ENCODE measurements at places on chromosomes 6 and 20. TPM values are rescaled to one million over a fixed set of nuclear protein-coding genes. Genes with fewer than 3 reads are reported as not detected.
A peak's percentile ranks its signal among the peaks of the same experiment; 100 is the strongest.

The HSPA1L gene
- total RNA-seq, result 1.3 TPM

The NR2E1 gene
- total RNA-seq, result not detected

The TNFRSF6B gene
- total RNA-seq, result 1.1 TPM

The HEY2 gene
- total RNA-seq, result not detected

The TCF21 gene
- 6.6 TPM for total RNA-seq

DNA sequence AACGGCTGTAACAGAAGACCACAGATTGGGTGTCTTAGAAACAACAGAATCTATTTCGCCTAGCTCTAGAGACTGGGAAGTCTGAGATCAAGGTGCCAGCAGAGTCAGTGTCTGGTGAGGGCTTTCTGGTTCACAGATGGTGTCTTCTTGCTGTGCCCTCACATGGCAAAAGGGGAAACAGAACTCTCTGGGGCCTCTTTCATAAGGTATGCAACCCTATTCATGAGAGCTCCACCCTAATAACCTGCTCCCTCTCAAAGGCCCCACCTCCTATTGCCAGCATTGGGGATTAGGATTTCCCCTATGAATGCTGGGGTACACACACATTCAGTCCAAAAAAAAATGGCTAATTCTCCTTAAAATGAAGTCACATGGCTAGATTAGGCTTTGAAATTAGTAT, 10.0 kb downstream of the TXNDC5 start:
- peaks cover 62% of the 10 kb centered on the region for H3K36me3 ChIP-seq
- H3K4me1 ChIP-seq, result no peaks in the 10 kb centered on the region
- H3K27ac ChIP-seq, result no peak overlapping the region

GRCh38 chr6:72826744-72827438, 205.0 kb downstream of the KCNQ5 start:
- H3K4me1 ChIP-seq, result peaks cover 2% of the 10 kb centered on the region
- no peaks in the 10 kb centered on the region for H3K27me3 ChIP-seq
- peak; percentile 59 for DNase-seq
- no peaks in the 10 kb centered on the region for H3K36me3 ChIP-seq

DNA sequence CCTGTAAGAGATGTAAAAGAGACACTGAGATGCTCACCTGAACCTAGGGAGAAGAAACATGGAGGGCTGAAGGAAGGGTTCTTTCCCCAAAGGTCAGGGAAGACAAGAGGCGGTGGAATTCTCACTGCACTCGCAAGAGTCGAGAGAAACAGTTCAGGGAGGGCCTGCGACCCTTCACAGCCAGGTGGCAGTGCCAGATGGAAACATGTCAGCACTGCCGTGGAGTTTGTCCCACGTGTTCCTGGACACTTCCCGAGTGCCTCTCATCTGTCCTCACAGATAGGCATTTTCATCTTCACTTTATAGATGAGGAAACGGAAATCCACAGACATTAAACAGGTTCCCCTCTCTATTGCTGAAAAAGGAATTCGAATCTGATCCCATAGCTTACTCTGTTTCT, 70.4 kb upstream of the SYNJ2 start:
- DNase-seq, result no peak
- H3K27ac ChIP-seq, result 0 out of 2 replicates have a peak overlapping the region, but pooled peaks have one; percentile 17
- H3K27me3 ChIP-seq, result no peaks in the 10 kb centered on the region
- H3K36me3 ChIP-seq, result peaks cover 26% of the 10 kb centered on the region

- no peaks in the 10 kb centered on the region for H3K36me3 ChIP-seq
- no peak overlapping the region for H3K4me3 ChIP-seq
- no peak for DNase-seq
Observed at GRCh38 chr6:92541448-92542060, 877.8 kb downstream of the EPHA7 start.

GRCh38 chr6:3961581-3962215, 112.5 kb downstream of the FAM50B start:
- peaks cover 2% of the 10 kb centered on the region for H3K4me1 ChIP-seq
- peak; percentile 69 for DNase-seq
- no peak overlapping the region for H3K27ac ChIP-seq
- no peaks in the 10 kb centered on the region for H3K36me3 ChIP-seq

GRCh38 chr6:145028144-145028818, 707.0 kb downstream of the EPM2A start:
- no peaks in the 10 kb centered on the region for H3K27me3 ChIP-seq
- H3K4me3 ChIP-seq, result no peak overlapping the region
- H3K4me1 ChIP-seq, result no peaks in the 10 kb centered on the region
- H3K36me3 ChIP-seq, result no peaks in the 10 kb centered on the region
- peak; percentile 33 for DNase-seq

GRCh38 chr6:158766621-158767455, 52.3 kb downstream of the EZR start:
- no peak overlapping the region for H3K4me3 ChIP-seq
- H3K36me3 ChIP-seq, result peaks cover 62% of the 10 kb centered on the region
- no peaks in the 10 kb centered on the region for H3K27me3 ChIP-seq
- no peak for DNase-seq

DNA sequence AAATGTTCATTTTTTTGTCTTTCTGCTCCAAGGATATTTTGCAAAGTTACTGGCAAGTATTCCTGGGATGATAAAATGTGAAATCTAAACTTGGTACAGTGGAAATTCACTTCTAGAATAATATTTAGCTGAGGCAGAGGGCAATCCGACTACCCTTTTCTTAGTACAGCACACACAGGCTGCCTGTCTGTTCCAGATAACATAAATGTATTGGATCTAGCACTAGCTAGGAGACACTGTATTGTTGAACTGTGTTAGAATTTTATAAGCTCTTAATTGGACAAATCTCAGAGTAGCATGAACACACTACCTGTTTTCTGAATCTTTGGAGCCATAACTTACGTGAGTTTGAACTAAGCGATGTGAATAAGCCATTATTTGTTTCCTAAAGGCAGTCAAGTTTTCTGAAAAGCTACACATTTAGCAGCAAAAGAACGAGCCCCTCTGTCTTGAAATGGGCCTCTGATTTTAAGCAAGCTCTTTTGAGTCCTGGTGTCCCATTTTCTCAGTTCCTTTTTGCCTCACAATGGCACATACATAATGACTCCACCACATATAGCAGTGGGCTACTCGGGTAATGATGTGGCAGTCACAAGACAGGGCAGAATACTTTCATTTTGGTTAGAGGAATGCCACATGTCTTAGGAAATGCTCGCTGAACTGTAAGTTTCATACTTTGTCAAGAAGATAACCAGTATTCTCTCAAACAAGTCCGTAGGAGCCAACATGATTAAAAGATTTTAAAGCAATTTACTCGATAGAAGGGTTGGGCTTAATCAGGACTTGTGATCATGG, 116.5 kb upstream of the ESR1 start:
- no peak overlapping the region for H3K4me3 ChIP-seq
- H3K36me3 ChIP-seq, result no peaks in the 10 kb centered on the region
- no peaks in the 10 kb centered on the region for H3K27me3 ChIP-seq
- no peak for DNase-seq
- H3K4me1 ChIP-seq, result no peaks in the 10 kb centered on the region
